Urinary bladder (tissue), 4 donors: ENCODE measurements at places on chromosomes 1 and 21. TPM values are rescaled to one million over a fixed set of nuclear protein-coding genes. Genes with fewer than 3 reads are reported as not detected.

The WDR3 gene
- total RNA-seq: 11.7 TPM

DNA sequence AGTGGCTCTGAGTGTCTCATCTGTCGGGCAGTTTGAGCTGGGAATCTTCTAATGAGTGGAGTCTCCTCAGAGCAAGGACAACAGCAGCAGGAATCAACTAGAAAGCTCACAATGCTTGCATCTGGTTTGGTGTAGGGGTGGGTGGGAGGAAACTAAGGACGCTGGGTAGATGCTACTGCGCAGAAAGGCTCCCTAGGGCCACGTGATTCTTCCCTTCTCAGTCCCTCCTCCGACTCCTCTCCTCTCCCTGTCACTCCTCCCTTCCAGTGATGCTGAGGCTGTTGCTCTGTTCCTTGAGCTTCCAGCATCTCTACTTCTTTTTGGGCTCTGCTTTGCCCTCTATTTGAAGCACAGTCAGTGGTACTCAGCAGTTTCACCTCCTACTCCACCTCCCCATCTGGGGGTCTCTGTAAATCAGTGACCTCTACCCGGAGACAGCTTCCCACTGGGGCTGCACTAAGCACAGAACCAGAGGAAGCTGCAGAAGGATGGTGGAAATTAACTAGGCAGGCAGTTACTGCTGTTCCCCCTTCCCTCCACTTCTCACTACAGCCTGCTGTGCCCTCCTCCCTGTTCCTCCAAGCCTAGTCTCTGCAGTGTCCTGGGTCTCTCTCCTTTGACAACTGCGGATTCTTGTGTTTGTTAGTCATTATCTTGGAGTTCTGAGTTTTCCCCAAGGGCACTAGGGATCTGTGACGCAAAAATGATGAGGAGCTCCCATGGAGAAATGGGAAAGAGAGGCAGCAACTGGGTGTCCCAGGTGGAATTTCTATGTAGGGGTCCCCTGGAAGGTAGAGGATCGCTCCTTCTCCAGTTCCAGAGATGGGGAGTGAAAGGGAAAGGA lies 5.8 kb downstream of the LINGO4 start:
- no peak for DNase-seq

- no peak for DNase-seq
Measured at GRCh38 chr1:165137551-165138316, 218.8 kb downstream of the LMX1A start.

GRCh38 chr1:157842939-157843338 lies 1.3 kb upstream of the CD5L start:
- DNase-seq: no peak

DNA sequence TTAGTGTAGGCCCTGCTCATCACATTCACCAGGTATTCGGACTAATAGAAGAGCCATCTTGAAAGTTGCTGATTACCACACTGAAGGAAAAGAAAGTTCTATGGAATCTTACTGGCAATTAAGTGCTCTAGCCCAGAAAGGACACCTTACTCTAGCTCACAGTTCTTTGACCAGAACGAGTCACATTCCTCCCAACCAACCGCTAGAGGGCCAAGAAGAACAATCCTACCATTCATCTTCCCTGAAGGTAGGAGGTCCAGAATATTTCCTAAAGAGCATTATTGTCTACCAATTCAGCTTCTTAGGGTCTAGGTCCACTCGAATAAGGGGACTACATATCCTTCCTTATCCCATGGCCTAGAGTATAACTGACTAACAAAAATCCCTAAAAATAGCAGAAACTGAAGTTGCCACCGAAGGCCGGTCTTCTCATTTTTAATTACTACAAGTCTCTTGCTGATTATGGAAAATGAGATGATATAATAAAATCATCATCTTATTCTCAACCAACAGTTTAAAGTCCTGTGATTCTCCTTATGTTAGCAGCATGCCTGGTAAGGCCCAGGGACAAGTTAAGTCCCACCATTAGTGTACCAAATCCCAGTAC lies 2.7 kb upstream of the FMO1 start:
- no peak for DNase-seq

DNA sequence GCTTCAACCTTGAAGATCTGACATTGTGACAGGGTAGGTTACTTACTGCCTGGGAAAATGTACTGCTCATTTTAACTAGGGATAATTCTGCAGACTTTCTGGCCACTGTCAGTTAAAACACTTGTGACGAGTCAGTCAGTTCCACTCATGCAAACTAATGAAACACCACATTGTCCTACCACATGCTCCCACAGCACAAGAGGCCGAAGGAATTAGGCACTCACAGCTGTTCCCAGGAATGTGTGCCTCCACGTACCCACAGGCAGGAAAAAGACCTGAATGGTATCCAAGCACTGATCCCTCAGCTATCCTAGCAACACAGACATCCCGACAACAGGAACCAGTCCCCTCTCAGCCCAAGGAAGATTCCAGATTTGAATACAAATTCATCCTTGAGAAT lies 12.3 kb downstream of the BCAR3 start:
- no peak for DNase-seq

- DNase-seq: no peak
Measured at GRCh38 chr1:49163031-49163430, 386.3 kb upstream of the BEND5 start.

The TMPRSS15 gene
- not detected for total RNA-seq

DNA sequence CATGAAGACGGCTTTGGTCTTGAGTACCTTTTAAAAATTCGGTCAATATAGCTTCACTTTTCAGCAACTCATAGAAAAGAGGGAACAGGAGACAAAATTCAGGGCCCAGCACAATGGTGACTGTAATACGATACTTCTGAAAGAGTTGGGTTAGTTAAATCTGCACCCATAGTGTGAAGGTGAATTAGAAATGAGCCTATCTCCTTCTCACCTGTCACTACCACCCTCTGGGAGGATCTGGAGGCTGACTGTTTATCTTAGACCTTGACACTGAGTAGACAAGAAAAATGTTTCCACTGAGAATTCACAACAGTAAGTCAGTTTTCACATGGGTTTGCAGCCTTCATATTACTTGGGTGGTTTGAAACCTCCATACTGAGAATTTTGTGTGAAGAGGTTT lies 57.9 kb upstream of the HMGB4 start:
- DNase-seq: no peak

The AMIGO1 gene
- 2.9 TPM for total RNA-seq

The LRRC53 gene
- total RNA-seq: not detected

The C1QB gene
- 26.3 TPM for total RNA-seq

DNA sequence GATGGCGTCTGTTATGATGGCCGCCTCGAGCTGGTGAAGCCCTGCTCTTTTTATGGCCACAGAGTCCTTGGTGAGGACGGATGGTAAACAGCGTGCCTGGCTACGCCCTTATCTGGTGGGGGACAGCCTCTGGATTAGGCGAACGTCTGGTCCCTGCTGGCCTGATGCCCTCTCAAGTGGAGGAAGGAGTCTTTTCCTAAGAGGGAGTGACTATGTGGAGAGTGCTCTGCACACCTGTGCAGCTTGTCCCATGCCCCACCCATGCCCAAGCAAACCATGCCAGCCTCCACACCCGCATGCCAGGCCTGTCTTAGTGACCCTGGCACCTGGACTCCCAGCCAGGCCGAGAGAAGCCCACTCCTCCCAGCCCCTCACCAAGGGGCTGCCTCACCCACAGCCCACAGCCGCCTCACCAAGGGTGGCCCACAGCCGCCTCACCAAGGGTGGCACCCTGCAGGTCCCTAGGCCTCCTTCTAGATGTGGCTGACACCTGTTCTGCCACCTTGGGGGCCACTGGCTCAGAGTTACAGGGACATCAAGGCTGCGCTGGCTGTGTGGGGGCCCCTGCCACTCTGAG lies 40.2 kb downstream of the WNT9A start:
- DNase-seq: no peak

The LRRN2 gene
- 0.90 TPM for total RNA-seq

- DNase-seq: no peak
Measured at GRCh38 chr21:46194374-46195334, 10.4 kb upstream of the SPATC1L start.

- DNase-seq: no peak
Measured at GRCh38 chr1:3192825-3193224, 123.8 kb downstream of the PRDM16 start.

DNA sequence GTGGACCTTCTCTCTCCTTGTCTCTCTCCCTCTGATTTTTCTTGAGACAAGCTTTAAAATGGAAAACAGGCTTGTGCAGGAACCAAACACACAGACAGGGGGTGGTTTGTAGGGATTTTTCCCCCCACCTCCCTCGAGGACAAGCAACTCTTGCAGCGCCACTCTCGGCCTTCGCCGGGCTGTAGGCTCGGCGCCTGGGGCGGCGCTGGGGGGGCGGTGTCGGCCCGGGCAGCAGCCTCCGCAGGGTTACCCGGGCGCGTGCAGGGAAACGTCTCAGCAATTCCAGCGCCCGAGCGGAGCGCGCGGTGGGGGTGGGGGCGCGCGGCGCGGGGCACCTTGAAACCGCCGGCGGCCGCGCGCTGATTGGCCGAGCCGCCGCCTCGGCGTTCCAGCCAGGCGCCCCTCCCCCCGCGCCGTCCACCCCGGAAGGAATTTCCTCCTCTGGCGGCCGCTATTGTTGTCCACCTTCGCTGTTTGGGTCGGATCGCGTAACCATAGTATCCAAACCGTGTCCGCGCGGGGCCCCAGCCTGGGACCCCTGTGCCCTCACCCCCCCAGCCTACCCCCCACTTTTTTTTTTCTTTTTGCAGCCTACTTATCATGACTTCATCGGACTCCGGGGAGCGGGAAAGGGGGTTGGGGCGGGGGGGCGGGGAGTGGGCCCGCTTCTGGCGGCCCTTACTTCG lies 59.8 kb upstream of the ACOT11 start:
- peak; percentile 85 for DNase-seq

- no peak for DNase-seq
Measured at GRCh38 chr1:182149411-182149965, 88.0 kb upstream of the ZNF648 start.

The KIF14 gene
- 8.5 TPM for total RNA-seq

The CELA3B gene
- not detected for total RNA-seq

DNA sequence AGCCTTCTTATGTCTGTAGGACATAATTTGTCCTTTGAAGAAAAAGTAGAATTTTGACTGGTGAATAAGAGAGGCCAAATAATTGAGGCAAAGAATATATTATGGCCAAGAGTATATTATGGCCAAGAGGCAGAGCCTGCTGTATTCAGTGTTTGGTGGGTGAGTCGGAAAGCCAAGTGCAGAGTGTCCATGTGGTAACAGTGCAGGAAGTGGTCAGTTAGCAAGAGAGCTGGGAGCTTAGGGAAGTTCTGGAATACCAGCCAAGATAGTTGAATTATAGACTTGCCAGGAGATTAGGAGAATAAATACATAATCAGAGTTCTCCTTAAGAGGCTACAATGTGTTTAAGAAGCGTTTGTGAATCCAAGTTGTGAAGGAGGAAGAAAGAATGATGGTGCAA lies 131.5 kb upstream of the LMO4 start:
- DNase-seq: no peak

DNA sequence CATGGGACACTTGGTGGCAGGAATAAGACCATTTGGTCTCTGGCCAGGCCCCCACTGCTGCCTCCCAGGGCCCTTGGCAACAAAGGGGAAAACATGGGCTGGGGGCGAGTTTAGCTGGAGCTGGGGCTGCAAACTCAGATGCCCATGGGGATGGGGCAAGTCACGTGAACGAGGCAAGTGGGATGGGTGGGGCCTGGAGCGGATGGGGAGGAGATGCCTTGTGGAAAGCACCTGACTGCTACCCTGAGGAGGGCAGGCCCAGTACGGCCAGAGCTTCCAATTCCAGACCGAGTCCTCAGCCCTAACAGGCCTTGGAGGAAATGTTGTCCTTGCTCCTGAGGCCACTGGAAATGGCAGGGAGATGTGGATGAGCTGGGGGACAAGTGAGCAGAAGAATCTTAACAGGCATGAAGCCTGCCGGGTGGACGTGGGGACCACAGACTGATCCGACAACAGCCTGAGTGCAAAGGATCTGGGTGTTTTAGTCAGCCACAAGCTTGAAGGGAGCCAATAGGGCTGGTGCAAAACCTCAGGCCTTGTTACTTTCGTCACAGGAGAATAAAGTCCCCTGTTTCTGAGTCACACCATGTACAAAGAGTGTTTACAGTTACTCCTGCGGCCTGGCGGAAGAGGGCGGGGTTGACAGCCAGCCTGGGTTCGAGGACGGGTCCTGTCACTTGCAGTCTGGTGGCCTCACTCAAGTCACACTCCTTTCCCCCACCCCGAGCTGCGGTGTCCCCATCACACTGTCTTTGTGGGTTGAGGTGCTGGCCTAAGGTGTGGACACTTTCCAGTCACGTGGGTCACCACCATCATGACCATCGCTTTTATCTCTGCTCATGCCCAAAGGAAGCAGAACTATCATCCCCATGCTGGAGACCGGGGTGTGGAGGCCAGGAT lies 19.1 kb downstream of the RUNX3 start:
- no peak for DNase-seq

- DNase-seq: no peak
Measured at GRCh38 chr1:94385308-94385929, 32.8 kb upstream of the ABCD3 start.

GRCh38 chr1:50841791-50842387 lies 118.2 kb downstream of the FAF1 start:
- no peak for DNase-seq

DNA sequence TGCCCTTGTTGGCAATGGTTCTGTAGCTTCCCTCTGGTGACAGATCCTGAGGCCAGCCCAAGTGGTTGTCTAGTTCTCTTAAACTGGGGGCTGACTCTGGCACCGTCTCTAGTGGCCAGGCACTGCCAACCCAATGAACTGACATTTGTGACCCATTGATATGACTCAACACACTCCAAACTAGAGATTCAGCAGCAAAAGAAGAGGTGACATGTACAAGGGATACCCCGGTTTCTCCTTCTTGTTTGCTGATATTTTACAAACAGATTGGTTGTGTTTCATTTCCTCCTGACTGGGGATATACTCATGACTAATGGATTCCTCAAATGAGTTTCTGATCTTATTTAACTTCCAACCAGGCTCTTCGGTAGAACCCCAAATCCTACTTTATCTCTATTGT lies 65.9 kb upstream of the DNAJC6 start:
- DNase-seq: no peak

The ALX3 gene
- 0.21 TPM for total RNA-seq

GRCh38 chr21:35390013-35390776 lies 341.1 kb upstream of the RUNX1 start:
- DNase-seq: no peak

- no peak for DNase-seq
Measured at GRCh38 chr1:87735750-87736149, 407.1 kb downstream of the LMO4 start.

The MLLT11 gene
- total RNA-seq: 4.8 TPM

DNA sequence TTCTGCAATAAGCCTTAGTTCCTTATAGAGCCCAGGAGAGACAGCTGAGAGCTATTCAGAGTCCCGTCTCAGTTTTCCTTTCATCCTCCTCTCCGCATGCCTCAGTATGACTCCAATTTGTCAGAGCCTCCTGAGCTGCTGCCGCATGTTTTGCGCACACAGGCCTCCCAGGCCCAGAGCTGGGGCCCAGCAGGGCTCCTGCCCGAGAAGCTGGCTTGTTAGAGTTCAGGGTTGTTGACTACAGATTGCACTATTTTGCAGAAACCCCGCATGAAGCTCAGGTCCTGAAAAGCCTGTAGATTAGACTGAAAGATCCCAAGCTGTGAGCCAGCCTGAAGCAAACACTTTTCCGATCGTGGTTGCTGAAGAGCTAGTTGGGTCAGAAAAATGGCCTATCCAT lies 51.5 kb downstream of the IGSF5 start:
- DNase-seq: no peak
